ENCODE measurements at places on chromosomes 3 and 15.

DNA sequence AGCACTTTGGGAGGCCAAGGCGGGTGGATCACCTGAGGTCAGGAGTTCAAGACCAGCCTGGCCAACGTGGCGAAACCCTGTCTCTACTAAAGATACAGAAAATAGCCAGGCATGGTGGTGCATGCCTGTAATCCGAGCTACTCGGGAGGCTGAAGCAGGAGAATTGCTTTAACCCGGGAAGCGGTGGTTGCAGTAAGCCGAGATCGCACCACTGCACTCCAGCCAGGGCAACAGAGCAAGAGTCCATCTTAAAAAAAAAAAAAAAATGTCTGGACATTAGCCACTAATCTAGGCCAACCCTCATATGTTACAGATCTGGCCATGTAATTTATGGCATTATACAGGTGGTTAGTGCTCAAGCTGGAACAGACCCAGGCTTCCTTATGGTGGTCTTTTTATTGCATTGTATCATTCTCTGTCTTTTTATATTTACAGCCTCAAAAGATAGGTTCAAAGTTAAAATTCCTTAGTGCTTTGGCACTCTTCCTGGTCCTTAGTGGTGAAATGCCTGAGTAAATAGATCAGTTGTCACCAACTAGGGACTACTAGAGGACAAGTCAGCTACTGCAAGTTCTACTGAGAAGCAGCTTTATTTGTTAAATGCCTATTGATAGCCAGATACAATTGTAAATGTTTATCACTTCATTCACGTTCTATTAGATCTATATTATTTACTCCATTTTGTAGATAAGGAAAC is 16.0 kb downstream of the STARD9 start:
- DNase-seq, result no peak

DNA sequence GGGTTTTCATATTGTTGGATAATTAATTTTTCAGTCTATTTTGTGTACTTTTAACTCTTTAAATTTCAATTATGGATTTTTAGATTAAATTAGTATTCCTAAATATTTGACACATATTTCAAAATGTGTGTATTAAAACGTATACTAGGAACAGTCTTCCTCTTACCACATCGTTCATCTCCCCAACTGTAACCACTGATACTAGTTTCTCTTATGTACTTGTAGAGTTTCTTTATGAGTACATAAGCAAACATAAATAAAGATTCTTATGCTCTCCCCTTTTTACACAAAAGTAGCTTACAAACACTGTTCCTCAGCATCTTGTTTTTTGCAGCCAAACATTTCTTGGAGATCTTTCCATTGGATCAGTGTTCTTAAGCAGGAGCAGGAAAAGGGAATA is 45.9 kb downstream of the CMSS1 start:
- DNase-seq, result no peak

DNA sequence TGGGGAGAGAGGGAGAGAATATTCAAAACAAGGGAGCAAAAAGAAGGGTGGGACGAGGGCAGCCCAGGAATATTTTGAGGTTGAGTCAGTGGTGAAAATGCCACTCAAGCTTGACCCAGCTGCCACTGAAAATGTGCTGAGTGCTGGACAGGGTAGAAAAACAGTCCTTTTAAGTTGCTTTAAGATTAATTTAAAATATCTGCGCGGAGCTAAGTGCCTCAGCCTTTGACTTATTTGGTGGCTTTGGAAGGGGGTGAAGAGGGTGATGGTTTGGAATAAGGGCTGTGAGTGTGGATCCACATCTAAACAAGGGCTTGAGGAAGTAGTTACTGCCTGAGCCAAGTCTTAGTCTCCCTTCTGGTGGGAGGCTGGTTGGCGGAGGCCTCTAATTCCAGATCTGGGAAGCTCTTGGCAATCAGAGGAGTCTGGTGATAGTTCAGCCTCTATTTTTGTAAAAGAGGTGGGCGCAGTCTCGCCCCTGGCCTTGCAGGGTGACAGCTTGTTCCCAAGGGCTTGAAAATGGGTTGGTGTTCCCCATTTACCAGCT is 280.8 kb upstream of the ROPN1 start:
- no peak for DNase-seq

GRCh38 chr3:171804618-171805389 is 5.5 kb downstream of the PLD1 start:
- no peak for DNase-seq

- no peak for DNase-seq
These were observed 325.7 kb downstream of the MAGI1 start for GRCh38 chr3:65713016-65713415.

DNA sequence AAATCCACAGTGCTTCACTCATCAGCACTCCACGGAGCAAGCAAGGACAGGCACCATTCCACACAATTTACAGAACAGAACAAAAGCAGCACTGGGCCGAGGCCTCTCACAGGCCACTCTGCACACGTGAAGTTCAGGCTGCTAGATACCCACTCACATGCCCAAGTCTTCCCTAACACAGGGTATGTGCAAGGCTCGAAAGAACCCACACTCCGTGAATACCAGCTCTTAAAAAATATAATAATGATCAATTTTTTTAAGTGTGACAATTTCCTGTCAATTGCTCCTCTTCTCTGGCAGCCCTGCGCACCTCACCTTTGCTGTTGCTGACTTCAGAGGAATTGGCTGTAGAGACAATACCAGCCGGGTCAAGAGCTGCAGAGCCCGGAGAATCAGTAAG is 19.0 kb downstream of the XPC start:
- DNase-seq, result no peak

- no peak for DNase-seq
These were observed 390.7 kb downstream of the EFHB start for GRCh38 chr3:19543212-19543841.

- DNase-seq, result peak; percentile 14
These were observed 87.8 kb downstream of the RSL24D1 start for GRCh38 chr15:55108858-55109518.

DNA sequence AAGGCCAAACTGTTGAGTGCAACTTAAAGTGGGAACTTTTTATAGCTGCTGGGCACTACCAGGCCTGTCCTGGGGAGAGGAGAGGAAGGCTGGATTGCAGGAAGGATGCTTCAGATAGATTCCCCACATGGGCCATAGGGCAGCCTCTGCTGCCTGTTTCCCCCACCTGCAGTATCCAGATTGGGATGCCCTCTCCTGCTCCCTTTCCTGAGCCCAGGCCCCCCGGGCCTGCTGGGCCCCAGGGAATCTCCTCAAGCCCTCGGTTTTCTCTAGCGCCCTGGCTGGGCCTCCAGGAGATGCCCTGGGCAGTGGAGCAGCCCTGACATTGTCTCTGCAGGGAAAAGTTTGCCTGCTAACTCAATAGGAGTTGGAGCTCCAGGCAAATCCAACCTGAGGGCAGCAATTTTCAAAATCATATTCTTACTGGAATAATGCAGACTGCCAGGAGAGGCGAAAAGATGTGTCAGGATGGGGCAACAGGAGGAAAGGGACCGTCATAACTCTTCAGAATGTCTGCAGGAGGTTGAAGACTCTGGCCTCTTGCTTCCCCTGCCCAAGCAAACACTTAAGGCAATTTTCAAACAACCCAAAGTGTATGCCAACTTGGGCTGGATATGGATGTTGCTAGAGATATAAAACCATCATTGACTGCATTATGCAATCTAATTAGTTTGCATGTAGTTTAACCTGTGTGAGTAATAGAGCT is 4.4 kb downstream of the NR2F2 start:
- DNase-seq, result no peak
